Uterus (tissue), 4 donors: ENCODE measurements at places on chromosomes 7 and 10. TPM values are rescaled to one million over a fixed set of nuclear protein-coding genes. Genes with fewer than 3 reads are reported as not detected.

DNA sequence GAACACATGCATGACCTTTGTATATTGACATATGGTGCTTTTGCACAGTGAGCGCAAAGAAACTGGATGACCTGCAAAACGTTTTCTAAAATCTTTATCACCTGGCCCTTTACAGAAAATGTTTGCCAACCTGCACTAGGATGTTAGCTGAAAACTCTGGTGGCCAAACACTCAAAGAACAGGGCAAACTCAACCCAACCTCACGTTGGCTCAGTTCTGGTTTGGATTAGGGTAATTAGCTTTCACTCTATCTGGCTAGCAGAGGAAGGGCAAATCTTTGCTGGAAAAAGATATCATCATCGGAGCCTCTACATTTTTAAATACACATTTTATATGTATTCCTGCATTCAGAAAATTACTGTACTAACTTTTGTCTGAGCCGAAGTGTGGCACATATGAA lies 688.9 kb downstream of the PHTF2 start:
- DNase-seq, result no peak

- DNase-seq, result no peak
These were observed 132.3 kb downstream of the DKK1 start for GRCh38 chr10:52446391-52446790.

- no peak for DNase-seq
These were observed 1115.5 kb upstream of the AUTS2 start for GRCh38 chr7:68482800-68483199.

UNCX gene
- not detected for total RNA-seq

PIK3CG gene
- 8.7 TPM for total RNA-seq

DNA sequence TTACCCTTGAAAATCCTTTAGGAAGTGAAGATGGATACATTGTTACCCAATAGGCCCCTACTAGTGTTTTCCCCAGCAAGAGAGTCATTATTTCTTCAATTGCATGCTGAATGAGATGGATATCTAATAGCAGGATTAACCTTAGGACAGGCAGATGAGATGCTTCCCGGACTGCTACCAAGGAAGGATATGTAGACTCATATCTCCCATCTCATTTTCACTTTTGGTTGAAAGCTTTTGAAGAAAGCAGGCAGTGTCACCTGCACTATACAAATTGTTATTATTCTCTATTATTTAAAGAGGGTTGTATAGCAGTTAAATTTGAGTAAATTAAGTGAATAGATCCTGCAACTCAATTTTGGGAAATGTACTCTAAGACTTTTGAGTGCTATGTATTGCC lies 17.0 kb upstream of the ARHGAP21 start:
- DNase-seq, result no peak

DNA sequence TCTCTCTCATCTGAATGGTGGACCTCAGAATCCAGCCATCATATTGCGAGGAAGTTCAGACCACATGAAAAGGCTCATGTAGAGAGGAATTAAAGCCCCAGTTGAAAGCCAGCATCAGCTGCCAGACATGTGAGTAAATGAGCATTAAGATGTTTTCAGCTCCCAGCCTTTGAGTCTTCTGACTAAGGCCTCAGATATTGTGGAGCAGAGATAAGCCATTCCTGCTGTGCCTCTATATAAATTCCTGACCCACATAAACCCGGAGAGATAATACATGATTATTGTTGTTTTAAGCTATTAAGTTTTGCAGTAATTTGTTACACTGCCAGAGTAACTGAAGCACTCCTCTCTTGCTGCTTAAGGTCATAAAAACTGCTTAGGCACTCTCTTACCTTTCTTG lies 14.6 kb downstream of the FAM149B1 start:
- DNase-seq, result no peak

DNA sequence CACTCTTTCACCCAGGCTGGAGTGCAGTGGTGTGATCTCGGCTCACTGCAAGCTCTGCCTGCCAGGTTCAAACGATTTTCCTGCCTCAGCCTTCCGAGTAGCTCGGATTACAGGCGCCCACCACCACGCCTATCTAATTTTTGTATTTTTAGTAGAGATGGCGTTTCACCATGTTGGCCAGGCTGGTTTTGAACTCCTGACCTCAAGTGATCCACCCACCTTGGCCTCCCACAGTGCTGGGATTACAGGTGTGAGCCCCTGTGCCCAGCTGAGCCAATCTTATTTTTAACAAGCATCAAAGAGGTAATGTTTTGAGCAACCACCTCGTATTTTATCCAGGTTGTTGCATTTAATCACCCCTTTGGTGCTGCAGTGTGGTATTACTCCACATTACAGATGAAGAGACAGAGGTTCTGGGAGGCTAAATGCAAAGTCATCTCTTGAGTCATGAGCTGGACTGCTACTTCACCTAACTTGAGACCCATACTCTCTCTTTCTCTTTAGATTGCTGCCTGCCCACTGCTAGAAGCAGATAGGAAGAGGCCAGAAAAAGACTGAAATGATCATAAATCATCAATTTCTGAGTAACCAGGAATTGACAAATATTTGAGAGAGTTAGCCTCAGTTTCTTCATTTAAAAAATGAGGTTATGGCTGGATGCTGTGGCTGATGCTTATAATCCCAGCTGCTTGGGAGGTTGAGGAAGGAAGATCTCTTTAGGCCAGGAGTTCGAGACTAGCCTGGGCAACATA lies 116.2 kb downstream of the CAMK1D start:
- DNase-seq, result no peak

- DNase-seq, result no peak
These were observed 62.4 kb downstream of the LRGUK start for GRCh38 chr7:134189559-134189958.

GRCh38 chr10:28669227-28670173 lies 7.8 kb upstream of the BAMBI start:
- DNase-seq, result no peak

RNF32 gene
- 0.58 TPM for total RNA-seq
